CD4-positive, alpha-beta T cell treated with Interleukin-17A for 1 hour (primary cell): ENCODE measurements at places on chromosomes 11 and 22.

DNA sequence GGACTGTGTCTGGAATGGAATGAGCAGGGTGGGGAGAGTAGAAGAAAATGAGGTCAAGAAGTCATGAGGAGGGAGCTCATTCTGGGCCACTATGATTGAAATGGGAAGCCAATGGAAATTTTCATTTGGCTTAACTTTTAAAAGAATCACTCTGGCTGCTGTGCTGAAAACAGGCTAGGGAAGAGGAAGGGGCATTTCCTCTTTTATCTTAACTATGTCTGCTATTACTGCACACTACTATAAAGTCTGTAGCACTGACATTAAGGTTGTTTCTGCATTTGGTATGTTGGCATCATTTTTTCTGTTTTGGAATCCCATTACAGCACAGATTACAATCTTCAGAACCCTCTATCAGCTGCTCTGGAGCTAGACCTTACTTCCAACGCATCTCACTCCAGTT, 8.2 kb downstream of the PATL1 start:
- DNase-seq = no peak

DNA sequence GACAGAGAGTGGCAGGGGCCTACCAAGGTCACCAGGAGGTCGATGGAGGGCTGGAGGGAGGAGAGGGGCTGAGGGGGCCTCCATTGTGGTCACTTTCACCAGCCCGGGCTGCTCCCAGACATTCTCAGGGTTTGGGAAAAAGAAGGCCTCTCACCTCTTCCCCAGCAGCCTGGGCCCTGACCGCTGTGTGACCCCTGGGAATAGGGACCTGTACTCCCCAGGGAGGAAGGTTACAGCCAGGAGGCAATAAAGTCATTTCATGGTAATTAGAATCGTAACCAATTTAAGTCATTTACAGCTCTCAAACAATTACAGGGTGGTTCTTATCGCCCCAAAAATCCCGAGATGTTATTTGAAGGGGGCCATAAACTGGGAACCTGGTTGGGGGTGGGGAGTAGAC, 37.8 kb downstream of the ISX start:
- DNase-seq = no peak

- no peak for DNase-seq
These were observed 5.7 kb downstream of the HSD17B12 start for GRCh38 chr11:43686207-43686606.

GRCh38 chr11:13236626-13237025, 41.0 kb upstream of the BMAL1 start:
- no peak for DNase-seq

DNA sequence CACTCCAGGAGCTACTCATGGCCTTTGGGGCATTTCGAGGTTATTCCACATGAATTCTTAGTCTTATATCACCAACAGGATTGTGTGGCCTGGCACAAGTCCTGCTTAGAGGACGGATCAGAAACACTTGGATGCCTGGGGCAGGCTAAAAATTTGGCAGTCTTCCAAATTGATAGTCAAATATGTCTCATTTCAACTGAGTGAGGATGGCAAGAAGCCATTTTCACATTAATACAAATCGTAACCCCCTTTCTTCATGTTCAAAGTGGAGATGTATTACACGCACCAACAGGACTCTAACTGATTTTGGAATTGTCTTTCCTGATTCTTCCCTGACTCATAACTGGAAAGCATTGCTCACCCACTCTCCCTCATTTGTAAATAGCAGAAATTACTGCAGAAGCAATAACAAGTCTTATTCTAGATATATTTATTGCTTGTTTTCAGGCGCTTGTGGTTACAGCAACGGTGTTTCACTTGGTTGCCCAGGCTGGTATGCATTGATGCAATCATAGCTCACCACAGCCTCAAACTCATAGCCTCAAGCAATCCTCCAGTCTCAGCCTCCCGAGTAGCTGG, 10.3 kb upstream of the CCDC86 start:
- DNase-seq = no peak

- DNase-seq = peak; percentile 78
These were observed 10.4 kb upstream of the SLCO2B1 start for GRCh38 chr11:75140269-75141138.

DNA sequence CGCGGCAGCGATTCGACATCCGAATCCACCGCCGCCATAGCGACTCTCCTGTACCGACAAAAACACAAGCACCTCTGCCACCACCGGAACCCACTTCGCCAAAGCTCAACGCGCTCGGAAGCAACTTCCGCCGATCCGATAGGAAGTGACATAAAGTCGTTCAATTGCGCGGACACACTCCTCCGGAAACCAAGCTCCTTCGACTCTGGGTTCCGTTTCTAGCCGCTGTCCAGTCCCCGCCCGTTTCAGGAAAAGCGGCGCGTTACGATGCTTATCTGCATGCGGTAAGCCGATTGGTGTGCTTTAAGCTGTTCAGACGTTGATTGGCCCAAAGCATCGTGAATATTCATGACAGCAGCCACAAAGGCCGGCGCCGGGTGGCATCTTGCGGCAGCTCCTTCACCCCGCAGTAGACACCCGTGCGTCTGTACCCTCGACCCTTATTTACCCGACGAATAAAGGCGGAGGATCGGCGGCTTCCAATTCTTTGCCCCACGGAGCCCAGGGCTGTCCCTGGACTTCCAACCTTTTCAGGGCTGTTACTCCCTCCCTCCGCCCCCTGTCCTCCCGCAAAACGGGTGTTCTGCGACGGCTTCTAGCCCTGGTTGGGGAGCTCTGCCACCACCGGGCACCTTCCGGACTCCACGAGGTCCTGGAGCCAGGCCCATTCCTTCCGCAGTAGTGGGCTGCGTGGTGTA, at the start of gene TUT1:
Gene TUT1 (minus strand): TSS at position 76 of the 698 bp plus-strand sequence. CDS start 38 bp downstream, at position 38.
- DNase-seq = peak; percentile 99

- no peak for DNase-seq
These were observed 20.8 kb upstream of the PICALM start for GRCh38 chr11:86089659-86090058.

- DNase-seq = no peak
These were observed 71.6 kb downstream of the TEAD1 start for GRCh38 chr11:12745787-12746186.

GRCh38 chr11:13550761-13551160, 55.0 kb upstream of the PTH start:
- DNase-seq = peak; percentile 39

DNA sequence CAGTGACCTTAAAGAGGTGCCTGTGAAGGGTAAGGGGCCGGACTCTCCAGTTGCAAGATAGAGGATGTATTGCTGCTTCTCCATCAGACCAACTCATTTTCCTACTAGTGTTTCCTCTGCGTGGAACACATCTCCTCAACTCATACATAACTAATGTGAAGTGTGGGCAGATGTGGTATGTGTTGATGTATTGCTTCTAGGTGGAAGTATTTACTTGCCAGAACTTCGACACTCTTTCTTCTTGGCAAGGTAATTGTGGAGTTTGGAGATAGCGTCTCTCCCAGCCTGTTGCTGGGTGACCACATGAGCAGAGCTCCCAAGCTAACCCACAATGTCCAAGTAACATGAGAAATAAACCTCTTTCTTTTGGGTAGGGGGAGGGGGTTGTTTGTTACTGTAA, 456.9 kb downstream of the DYNC2H1 start:
- DNase-seq = no peak
